ENCODE measurements at places on chromosomes 7 and 10. TPM values are rescaled to one million over a fixed set of nuclear protein-coding genes. Genes with fewer than 3 reads are reported as not detected.

GRCh38 chr10:44384601-44385025, 284 bp downstream of the CXCL12 start:
- no peak for DNase-seq

DNA sequence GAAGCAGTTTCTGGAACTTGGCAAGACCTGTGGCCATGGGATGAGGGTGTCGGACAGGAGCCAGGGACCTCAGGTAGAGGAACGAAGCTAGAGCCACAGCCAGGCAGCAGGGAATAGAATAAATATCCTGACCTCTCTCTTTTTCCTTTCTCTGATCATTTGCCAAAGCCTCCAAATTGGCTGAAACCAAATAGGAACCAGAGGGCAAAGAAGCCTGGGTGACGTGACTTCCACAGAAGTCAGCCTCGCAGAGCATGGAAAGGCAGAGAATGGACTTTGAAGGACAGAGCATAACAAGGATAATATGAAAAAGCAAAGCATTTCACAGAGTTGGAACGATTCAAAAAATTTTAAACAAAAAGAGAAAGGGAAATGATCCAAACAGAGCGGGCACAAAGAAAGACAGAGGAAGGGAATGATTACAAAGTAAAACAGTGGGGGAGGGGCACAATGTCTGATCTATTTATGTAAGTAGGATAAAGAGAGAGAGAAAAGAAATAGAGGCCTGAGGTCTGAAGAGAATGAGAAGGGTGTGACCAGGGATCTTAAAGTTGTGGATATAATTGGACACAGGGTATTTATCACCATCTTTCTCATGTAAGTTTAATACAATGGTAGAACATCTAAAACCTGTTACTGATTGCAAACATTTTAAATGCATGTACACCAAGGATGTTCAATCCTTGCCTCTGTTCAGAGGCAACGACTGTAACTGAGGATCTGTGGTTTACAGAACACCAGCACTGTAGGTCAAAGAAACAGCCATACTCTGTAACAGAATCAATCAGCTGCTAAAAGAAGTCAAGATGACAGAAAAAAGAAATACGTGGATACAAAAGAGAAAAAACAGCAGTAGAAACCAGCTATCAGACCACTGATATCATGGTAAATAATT, 4.5 kb upstream of the ZEB1 start:
- DNase-seq: no peak

GRCh38 chr7:131046246-131046645, 281.4 kb upstream of the MKLN1 start:
- DNase-seq: no peak

DNA sequence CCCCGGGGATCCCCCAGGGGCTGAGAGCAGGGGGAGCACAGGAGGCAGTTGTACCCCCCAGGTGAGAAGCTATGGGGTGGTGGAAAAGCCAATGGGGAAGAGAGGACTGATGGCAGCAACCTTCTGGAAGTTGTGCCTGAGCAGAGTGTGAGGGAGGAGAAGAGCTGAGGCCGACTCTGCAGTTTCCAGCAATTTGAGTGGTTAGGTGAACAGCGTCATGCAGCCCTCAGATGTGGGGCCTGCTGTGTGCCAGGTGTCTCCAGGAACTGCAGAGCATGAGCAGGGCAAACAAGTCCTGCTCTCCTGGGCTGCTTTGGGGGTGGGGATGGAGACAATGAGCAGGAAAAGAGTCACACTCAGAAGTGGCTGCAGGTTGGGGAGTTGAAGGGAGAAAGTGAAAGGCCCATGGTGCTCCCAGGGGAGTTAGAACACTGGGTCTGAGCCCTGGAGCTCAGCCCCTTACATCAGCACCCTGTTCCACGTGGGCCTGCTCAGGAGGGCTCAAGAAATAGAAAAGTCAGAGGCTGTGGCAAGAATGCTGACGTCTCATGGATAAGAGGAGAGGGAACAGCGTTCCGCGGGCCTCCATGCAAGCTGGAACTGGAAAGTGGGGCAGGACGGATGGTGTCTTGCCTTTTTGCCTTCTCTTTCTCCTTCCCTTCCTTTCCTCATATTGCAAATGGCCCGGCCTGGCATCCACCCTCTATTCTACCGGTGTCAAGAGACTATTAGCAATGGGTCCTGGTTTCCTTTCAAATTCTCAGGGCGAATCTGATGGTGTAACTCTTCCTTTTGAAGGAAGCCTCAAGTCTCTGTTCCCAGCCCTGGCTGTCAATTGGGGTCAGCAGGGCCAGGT, 4.0 kb upstream of the AFAP1L2 start:
- no peak for DNase-seq

DNA sequence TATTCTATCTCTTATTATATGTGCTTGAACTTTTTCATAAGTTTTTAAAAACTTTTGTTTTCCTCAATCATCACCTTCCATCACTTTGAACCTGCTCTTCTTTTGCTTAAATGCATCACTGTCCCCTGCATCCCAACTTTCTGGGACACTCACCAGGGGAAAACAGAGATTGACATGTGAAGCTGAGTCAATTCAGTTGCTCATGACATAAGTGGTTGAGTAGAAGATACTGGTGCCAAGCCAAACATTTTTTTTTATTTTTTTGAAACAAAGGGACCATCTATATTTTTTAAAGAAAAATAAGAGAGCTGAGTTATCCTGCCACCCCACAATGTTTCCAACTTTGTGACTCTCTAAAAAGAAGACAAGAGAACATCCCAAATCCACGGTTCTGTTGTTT, 61.8 kb upstream of the AHR start:
- no peak for DNase-seq

GRCh38 chr7:31688996-31689395, 2.0 kb downstream of the PPP1R17 start:
- no peak for DNase-seq

- DNase-seq: peak; percentile 51
These were observed 169.3 kb downstream of the GRID1 start for GRCh38 chr10:86197166-86197790.

GRCh38 chr10:70604106-70604505, 1.6 kb upstream of the PRF1 start:
- no peak for DNase-seq

DNA sequence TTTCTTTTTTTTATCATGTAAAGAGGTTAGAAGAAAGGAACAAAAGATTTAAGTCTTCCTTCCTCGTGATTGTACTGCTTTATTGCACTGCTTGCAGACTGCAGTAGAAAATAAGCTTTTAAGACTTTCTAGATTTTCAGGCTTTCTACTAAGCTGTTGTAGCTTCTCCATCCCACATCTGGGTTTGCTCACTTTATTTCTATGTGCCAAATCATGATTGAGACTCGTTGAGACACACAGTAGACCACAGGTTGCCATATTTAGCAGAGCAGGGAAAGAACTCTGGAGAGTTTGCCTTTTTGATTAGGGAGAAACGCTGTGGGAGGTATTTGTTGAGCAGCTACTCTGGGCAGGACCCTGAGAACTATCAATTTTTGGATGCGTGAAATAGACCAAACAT, 89.2 kb upstream of the BTBD16 start:
- DNase-seq: no peak

- DNase-seq: peak; percentile 75
These were observed 353.4 kb downstream of the DNAJB6 start for GRCh38 chr7:157690058-157690832.

Gene EIF5AL1
- 0.22 TPM for total RNA-seq

Gene NCAPG2
- total RNA-seq: 4.7 TPM

DNA sequence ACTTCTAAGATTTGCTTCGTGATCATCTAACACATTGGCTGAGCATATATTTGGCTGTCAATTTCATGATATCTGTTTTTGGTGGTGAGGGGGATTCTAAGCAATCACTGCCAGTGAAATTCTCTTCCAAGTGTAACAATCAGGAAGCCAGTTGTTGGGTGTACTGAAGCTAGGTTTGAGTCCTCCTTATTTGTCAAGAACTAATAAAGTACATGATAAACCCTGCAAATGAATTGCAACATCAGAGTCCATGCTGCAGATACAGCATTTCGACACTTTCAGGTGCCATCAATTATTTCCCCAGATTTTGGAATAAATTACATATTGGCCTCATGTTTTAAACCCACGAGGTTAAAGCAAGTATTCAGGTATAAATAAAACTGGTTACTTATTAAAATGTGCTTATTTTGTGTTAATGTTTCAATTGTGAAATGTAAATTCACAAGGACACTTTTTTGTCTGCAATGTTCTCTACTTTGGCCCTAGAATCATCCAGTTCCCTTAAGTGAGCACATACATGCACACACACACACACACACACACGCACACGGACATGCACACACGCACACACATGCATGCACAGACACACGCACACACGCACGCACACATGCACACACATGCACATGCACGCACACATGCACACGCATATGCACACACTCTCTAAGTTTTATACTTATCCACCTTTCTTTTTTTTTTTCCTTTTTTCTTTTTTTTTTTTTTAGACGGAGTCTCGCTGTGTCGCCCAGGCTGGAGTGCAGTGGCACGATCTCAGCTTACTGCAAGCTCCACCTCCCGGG, 510.2 kb upstream of the KLF6 start:
- no peak for DNase-seq

Gene DMBT1
- 1.2 TPM for total RNA-seq

DNA sequence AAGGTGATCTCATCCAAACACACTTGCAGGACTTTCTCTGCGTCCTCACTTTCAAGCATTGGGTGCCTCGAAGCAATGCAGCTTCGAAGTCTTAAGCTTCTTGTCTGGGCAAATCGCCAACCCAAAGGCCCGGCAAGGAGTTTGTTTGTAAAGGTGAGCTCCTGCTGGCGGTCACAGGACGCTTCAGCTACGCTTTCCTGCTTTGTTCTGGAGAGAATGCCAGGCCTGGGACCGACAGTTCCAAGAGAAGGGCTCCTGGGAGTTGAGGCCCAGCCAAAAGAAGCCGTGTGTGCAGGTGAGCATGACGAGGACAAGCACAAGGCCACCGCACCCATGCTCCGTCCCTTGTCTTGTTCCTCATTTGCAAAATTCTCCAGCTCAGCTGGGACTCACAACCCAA, 106.6 kb upstream of the DOCK1 start:
- DNase-seq: no peak

DNA sequence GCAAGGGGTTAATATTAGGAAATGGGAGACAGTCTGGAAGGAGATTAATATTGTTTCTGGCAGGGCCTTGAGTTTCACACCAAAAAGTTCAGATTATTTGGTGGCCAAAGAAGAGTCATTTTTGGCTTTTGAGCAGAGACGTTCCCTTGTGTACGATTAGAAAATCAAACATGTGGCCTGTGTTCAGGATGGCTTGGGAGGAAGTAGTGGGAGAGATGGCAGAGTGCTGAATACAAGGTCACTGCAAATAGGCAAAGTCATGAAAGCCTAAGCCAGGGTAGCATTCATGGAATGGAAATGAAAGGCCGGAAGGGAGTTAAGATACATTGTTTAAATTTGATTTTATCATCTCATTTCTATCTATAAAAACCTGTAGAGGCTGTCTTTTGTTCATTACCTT, 9.5 kb upstream of the GGCT start:
- DNase-seq: no peak

GRCh38 chr7:146645383-146645976, 528.9 kb downstream of the CNTNAP2 start:
- DNase-seq: no peak

DNA sequence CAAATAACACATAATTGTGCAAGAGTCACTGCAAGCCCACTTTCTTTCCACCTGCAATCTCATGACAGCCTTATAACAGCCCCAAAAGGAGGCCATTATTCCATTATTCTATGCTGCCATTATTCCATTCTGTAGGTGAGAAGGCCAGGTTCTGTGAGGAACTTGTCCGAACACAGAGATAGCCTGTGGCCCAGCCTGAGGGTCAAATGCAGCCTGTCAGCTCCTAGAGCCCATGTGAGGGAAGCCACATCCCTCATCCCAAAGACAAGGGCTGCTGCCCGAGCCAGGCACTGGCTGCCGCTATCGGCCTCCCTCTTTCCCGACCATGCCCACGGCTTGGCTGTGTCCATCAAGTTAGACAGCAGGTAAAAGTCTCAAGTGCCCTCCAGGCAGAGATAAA, 24.1 kb upstream of the C10orf71 start:
- no peak for DNase-seq

- DNase-seq: no peak
These were observed 92.1 kb downstream of the CH25H start for GRCh38 chr10:89114846-89115625.

GRCh38 chr10:16521311-16522016, at the start of gene C1QL3:
TSS of gene C1QL3 (minus strand) at chr10:16521879. CDS start at chr10:16521065, 814 bp downstream.
- DNase-seq: no peak

DNA sequence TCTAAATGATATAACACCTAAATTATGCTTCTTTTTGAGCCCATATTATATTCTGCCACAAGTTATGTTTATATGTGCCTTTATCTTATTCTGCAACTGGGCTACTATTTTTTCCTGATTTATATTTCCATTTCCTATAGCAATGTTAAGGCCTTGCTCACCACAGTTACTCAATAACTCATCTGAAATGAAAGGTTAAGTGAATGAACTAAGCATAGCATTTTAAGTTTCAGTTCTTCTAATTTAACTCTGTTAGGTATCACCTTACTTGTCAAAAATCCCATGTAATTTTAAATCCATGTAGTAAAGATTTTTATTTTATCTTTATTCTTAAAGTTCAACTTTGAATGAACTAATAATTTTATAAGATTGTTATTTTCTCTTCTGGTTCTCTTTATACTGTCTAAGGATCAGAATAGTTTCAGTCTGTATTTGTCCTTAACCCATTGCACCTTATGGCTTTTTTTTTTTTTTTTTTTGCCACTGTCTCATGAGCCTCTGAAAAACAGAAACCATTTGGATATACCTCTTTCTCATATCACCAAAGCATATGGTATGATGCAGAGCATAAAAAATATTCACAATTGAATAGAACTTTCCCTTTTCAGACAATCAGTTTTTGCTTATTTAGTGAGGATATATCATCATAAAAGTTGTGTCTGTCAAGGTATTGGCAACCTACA, 301.8 kb upstream of the ZWINT start:
- DNase-seq: no peak

GRCh38 chr10:91050371-91051034, 129.6 kb upstream of the ANKRD1 start:
- DNase-seq: no peak

- no peak for DNase-seq
These were observed 126.6 kb downstream of the EMX2 start for GRCh38 chr10:117669122-117669521.

Gene NMT2
- total RNA-seq: 127 TPM

- no peak for DNase-seq
These were observed 59.7 kb upstream of the NEBL start for GRCh38 chr10:20956843-20957242.

Gene C7orf33
- total RNA-seq: not detected

Data from mesenteric fat pad (tissue), 1 donor.